ENCODE measurements at places on chromosomes 7 and 10. TPM values are rescaled to one million over a fixed set of nuclear protein-coding genes. Genes with fewer than 3 reads are reported as not detected.

DNA sequence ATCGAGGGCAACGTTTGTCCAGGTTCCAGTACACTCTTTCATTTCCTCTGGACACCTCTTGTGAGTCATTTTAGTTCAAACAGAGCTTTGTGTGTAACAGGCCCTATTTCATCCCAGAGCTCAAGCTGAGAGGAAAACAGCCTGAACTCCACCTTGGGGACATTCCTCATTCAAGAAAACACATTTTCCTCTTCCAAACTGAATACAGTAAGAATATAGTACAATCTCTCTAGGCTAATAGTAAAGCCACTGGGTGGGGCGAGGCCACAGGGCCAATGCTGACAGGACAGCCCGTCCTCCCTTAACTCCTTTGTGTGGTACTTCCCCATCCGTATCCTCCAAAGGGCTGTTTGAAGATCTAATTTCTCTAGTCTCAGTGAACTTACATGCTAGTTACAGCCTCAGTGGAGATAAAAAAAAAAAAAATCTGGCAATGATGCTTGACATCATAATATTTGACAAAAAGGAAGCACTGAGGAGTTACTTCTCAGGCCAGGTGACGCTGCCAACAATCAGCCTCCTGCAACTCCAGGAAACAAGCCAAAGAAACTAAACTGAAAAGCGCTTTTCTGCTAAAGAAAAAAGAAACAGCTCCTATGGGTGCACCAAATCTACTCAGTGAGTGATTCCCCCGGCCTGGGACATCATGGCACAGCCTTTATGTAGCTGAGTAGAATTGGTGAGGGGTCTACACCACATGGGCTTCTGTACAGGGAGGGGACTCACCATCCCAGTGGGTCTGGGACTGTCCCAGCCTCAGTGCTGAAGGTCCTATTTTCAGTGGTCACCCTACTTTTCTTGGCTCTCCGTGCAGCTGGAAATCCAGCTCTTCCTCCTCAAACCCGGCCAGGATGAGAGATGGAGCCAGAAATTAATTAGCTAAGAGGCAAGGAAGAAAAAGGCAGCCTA lies 238.2 kb upstream of the NEBL start:
- no peaks in the 10 kb centered on the region for H3K4me1 ChIP-seq
- H3K27me3 ChIP-seq, result no peaks in the 10 kb centered on the region
- H3K27ac ChIP-seq, result no peak overlapping the region
- no peak overlapping the region for H3K4me3 ChIP-seq
- no peaks in the 10 kb centered on the region for H3K36me3 ChIP-seq
- DNase-seq, result no peak

GRCh38 chr10:88687853-88688467 lies 18.1 kb upstream of the LIPK start:
- DNase-seq, result peak; percentile 22
- no peaks in the 10 kb centered on the region for H3K36me3 ChIP-seq
- H3K4me3 ChIP-seq, result no peak overlapping the region
- no peaks in the 10 kb centered on the region for H3K4me1 ChIP-seq
- H3K27ac ChIP-seq, result no peak overlapping the region

GRCh38 chr10:96441322-96441885 lies 72.3 kb downstream of the TLL2 start:
- no peaks in the 10 kb centered on the region for H3K36me3 ChIP-seq
- H3K27ac ChIP-seq, result no peak overlapping the region
- H3K4me1 ChIP-seq, result no peaks in the 10 kb centered on the region
- no peak for DNase-seq
- peaks cover 4% of the 10 kb centered on the region for H3K27me3 ChIP-seq

DNA sequence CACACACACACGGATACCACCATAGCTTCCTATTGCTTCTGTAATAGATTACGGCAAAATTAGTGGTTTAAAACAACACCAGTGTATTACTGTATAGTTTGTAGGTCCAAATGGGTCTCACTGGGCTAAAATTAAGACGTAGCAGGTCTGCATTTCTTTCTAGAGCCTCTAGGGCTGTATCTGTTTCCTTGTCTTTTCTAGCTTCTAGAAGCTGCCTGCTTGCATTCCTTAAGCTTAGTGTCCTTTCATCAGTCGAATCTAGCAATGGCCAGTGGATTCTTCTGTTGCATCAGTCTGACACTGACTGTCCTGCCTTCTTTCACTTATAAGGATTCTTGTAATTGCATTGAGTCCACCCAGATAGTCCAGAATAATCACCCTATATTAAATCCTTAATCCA lies 882.3 kb downstream of the PCDH15 start:
- no peak for DNase-seq
- H3K4me3 ChIP-seq, result no peak overlapping the region
- H3K27me3 ChIP-seq, result no peaks in the 10 kb centered on the region
- H3K36me3 ChIP-seq, result no peaks in the 10 kb centered on the region
- H3K27ac ChIP-seq, result no peak overlapping the region

GRCh38 chr7:92723205-92723604 lies 113.2 kb downstream of the CDK6 start:
- DNase-seq, result no peak
- H3K4me3 ChIP-seq, result no peak overlapping the region
- peaks cover 23% of the 10 kb centered on the region for H3K4me1 ChIP-seq
- no peak overlapping the region for H3K27ac ChIP-seq
- no peaks in the 10 kb centered on the region for H3K27me3 ChIP-seq

DNA sequence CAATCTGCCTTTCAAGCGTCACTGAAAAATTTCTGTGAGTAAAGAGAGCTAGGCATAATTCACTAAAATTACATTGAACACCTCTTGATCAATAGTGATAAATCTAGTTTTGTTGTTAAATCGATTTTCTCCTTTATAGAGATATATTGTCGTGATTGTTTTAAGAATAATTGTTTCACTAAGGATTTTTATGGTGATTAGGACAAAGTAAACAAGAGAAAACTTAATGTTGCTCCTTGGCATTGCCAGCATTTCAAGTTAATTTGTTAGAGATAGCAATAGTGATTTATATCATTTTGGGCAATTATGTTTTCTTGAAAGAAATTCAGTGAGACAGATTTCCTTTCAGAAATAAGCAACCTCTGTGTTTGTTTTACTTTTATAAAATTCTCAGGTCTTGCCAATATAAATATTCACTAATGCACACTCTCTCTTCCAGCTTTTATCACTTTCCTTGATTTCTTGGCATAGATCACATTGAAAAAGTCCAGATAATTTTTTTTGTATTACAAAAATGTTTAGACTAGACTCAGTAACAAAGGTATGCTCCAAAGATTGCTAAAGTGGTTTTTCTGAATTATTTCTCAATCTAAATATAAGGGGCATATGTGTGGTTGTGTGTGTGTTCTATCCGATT lies 538.7 kb downstream of the TFEC start:
- H3K4me1 ChIP-seq, result no peaks in the 10 kb centered on the region
- H3K27me3 ChIP-seq, result no peaks in the 10 kb centered on the region
- no peak overlapping the region for H3K27ac ChIP-seq
- no peaks in the 10 kb centered on the region for H3K36me3 ChIP-seq

DNA sequence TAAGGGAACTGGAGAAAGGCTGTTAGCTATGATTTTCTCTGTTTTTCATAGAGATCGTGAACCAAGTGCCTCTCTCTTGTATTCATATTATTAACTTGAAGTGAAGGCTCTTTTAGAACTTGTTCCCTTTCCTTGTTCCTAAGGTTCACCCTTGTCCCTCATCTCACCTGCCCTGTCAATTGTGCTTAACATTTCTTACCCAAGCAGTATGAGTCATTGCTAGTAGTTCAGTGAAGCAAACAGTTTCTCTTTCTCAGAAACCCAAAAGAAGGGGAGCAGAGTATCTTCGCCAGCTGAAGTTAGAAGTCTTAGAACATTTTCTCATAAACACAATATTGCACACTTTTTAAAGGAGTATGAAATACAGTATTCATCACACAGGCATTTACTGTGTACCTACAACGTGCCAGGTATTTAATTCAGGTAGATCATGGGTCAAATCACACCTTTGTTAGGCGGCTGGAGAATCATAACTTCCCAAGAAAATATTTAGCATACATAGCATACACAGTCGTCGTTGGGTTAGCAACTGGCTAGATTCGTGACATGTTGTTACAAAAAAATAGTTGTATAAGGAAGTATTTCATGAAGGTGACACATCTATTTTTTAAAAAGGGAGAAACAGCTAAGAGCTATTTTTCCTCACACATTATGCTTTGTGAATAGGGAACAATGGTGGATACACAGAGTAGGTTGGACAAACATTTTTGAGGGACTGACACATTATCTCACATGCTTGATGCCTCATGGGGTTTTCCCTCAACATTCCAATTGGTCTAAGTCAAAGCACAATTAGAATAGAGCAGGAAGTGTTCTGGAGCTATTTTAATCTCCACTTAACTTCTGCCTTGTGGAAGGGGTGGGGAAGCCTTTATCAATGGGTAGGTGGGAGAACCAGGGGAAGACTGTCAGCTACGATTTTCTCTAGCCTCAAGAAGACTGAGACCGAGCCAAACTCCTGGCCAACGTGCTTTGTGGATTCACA lies 13.2 kb downstream of the HDAC9 start:
- H3K4me3 ChIP-seq, result no peak overlapping the region
- no peak for DNase-seq
- no peaks in the 10 kb centered on the region for H3K4me1 ChIP-seq
- no peaks in the 10 kb centered on the region for H3K36me3 ChIP-seq

DNA sequence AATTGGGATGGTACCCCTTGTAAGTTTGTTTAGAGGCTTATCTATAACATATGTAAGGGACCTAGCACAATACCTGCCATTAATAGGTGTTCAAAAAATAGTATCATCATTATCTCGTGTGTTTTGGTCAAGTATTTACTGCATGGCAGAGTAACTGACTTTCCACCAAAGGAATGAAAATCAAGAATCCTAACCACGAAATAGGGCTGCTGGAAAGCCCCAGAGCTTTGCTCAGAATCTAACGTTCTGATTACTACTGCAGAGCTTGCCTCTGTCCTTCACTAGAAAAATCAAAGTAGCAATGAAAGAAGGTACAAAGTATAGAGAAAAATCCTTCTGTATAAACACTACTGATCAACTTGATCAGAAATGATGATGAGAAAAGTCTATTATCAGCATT lies 34.9 kb downstream of the DCLRE1C start:
- peaks cover 59% of the 10 kb centered on the region for H3K36me3 ChIP-seq
- DNase-seq, result no peak
- H3K27me3 ChIP-seq, result no peaks in the 10 kb centered on the region
- no peak overlapping the region for H3K4me3 ChIP-seq
- no peak overlapping the region for H3K27ac ChIP-seq

DNA sequence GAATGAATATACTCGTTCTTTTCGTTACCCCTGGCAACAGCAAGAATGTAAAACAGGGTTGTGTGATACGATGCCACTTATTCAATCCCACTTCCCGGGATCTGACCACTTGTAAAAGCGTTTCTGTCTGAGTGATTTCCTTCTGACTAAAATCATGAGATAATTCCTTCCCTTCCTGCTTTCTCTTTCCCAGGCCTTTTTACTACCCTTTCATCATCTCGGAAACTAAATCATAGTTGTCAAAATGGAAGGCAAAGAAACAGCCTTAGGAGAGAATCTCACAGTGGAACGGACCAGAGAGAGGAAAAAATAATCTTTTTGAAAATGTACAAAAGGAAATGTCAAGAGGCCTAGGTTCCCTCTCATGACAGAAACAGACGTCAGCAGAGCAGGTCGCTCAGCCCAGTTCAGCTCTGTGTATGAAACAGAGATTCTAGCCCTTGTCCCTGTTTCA lies 29.8 kb downstream of the DIP2C start:
- no peak overlapping the region for H3K27ac ChIP-seq
- H3K36me3 ChIP-seq, result no peaks in the 10 kb centered on the region
- H3K4me3 ChIP-seq, result no peak overlapping the region
- H3K4me1 ChIP-seq, result no peaks in the 10 kb centered on the region
- no peak for DNase-seq

GRCh38 chr7:155571581-155572345 lies 25.4 kb upstream of the CNPY1 start:
- no peaks in the 10 kb centered on the region for H3K36me3 ChIP-seq
- no peak for DNase-seq
- H3K27me3 ChIP-seq, result no peaks in the 10 kb centered on the region

Gene FAM20C
- not detected for polyA plus RNA-seq

Gene SLC26A5
- polyA plus RNA-seq, result not detected

Gene MSMB
- not detected for polyA plus RNA-seq

GRCh38 chr7:29893351-29893965 lies 87.2 kb downstream of the WIPF3 start:
- no peak for DNase-seq

DNA sequence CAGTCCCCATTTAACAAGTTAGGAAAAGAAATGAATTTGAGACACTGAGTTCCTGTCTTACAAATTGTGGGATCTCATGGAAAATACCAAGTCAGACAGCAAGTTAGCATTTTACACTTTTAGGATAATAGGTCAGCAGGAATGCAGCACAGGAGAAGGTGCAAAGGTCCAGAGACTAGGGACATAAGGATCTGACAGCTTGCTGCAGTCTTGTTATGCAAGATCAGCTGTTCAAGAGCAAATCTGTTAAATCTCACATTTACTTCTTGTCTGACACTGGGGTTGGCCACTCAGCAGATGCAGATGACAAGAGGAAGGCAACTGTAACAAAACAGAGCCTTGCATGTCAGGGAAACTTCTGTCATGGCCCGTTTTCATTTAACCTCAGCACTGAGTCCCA lies 239.6 kb downstream of the PHF14 start:
- no peak for DNase-seq
- H3K4me3 ChIP-seq, result no peak overlapping the region
- no peaks in the 10 kb centered on the region for H3K4me1 ChIP-seq
- H3K27ac ChIP-seq, result no peak overlapping the region
- no peaks in the 10 kb centered on the region for H3K27me3 ChIP-seq
- no peaks in the 10 kb centered on the region for H3K36me3 ChIP-seq

DNA sequence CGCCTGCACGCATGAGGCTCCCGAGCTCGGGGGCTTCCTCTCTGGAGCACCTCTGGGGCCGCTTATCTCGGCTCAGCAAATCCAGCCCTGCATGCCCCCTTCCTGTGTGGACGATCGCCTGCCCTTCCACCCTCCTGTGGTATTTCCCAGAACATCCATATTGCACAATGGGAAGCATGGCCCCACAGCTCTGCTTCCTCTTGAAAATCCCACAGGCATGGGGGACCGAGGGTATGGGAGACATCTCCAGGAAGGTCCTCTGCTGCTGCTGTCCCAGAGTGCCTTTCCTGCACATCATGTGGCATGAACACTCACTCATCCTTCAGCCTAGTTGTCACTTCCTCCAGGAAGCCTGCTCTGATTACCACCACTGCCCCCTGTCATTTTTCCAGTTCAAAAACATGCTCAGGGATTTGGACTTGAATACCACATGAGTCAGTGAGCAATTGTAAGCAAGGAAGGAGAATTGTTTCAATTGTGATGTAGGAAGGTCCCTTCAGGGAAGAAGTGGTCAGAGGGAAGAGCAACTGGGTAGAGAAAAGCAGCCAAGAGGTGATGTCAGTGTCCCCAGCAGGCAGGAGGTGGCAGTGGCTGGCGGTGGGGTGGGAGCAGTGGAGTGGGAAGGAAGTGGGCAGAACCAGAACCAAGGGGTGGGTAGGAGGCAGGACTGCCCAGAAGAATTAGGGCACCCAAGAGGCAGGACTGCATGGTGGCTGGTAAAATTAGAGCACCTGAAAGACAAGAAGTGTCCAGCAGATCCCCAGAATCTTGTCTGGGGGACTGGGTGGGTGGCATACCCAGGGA lies 67.5 kb upstream of the ZMIZ1 start:
- H3K27ac ChIP-seq, result no peak overlapping the region
- no peak overlapping the region for H3K4me3 ChIP-seq
- H3K27me3 ChIP-seq, result no peaks in the 10 kb centered on the region
- no peaks in the 10 kb centered on the region for H3K4me1 ChIP-seq
- no peaks in the 10 kb centered on the region for H3K36me3 ChIP-seq

All from CD4-positive, alpha-beta memory T cell (primary cell).